H7 (cell line): ENCODE measurements at places on chromosomes 5 and 9. TPM values are rescaled to one million over a fixed set of nuclear protein-coding genes. Genes with fewer than 3 reads are reported as not detected.

SHOC1 gene
- not detected in 2 replicates for total RNA-seq

PCDHB13 gene
- total RNA-seq: 0.03 TPM in 1 of 2 replicates, not detected in the other

GRCh38 chr5:78280261-78280660 lies 14.2 kb downstream of the AP3B1 start:
- no peak for DNase-seq

DNA sequence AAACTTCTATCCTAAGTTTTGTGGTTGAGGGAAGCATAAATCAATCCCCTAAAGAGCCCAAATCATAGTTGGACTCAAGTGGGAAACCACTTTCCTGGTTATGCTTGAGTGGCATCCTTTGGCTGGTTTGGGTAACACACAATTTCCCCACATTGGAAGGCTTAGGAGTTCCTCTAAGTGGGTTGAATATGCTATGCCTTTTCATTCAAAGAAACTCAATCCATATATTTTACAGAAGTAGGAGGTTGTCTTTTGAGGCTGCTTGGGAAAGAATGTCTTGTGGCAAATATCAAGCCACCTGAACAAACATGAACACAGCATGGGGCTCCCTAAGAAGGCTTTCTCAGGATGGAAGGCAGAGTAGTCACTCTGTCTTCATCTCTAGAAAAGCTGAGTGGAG lies 121.1 kb downstream of the SPATA31D1 start:
- DNase-seq: no peak

LHFPL2 gene
- 28.7 and 33.1 TPM in 2 replicates for total RNA-seq

DNA sequence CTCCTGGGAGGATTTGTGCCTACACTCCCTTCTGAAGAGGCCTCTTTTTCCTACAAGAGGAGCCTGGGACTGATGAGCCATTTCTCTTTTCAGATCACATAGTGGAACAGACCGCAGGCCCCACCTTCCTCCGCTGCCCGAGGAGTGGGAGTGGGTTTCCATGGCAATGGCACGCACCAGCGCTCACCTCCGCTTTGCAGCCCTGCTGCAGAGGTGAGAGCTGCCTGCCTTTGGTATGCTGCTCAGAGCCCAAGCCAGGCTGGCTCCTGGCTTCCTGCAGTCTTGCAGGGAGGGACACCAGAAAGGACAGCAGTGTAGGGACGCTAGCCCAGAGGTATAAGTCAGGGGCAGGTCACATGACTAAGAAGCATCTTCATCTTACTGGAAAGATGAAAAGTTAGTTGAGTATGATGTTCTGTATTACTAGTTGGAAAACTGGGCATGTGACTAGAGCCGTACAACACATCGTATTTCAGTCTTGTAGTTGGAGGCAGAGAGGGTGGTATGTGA lies 12.4 kb downstream of the PTTG1 start:
- DNase-seq: no peak

CSF1R gene
- total RNA-seq: not detected in 2 replicates

SLCO6A1 gene
- 0.11 TPM in 1 of 2 replicates, not detected in the other for total RNA-seq

TLX3 gene
- total RNA-seq: not detected in 2 replicates

- peak; percentile 46 for DNase-seq
Measured at GRCh38 chr5:179786861-179787260, 6.9 kb upstream of the LTC4S start.

- DNase-seq: no peak
Measured at GRCh38 chr5:135367076-135367475, 32.0 kb downstream of the MACROH2A1 start.

GRCh38 chr5:59424515-59424914 lies 469.0 kb downstream of the PDE4D start:
- no peak for DNase-seq

DNA sequence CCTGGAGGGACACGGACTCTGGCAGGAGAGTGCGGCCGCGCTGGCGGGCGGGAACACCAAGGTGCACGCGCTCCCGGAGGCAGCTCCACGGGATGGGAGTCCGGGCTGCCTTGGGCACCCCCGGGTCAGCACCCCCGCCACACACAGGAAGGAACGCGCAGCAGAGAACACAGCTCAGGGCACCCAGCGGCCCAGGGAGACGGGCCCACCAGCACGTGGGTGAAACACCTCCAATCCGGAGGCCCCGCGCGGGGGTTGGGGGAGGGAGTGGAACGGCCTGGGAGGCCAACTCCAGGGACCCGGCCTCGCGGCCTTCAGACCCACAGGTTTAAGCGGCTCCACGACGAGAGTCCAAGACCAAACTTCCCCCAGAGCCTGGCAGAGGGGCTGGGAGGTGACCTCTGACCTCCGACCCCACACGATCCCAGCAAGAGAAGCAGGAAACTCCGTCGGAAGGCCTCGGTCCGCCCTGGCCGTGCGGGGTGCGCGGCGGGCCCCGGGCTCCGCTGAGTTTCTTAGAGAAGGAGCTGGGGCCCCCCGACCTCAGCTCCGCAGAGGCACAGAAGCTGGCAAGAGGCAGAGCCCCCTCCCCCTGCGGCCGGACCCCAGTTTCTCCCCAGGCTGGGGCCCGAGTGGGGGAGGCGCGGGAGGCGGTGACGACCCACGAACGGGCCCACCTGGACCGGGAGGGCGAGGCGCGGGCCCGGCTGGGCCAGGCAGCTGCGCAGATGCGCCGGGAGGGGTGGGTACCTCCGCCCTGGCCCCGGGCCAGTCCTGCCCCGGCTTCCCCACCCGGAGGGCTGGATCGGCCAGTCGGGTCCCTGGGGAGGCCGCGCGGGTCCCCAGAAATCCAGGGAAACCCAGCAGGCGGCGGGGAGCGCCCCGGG lies 851 bp downstream of the NACC2 start:
- DNase-seq: peak; percentile 92

- DNase-seq: no peak
Measured at GRCh38 chr5:175001876-175002645, 277.7 kb downstream of the MSX2 start.

GRCh38 chr9:37286530-37287175 lies 135.8 kb upstream of the GRHPR start:
- DNase-seq: no peak
